Adipose tissue (tissue), 3 donors: ENCODE measurements at places on chromosomes 3 and 15. TPM values are rescaled to one million over a fixed set of nuclear protein-coding genes. Genes with fewer than 3 reads are reported as not detected.

The CHRFAM7A gene
- polyA plus RNA-seq: 1.4 TPM

The CCRL2 gene
- 5.5 TPM for polyA plus RNA-seq

The KY gene
- polyA plus RNA-seq: 0.03 TPM

The CHCHD6 gene
- 10.0 TPM for polyA plus RNA-seq

The ISLR gene
- 2.5 TPM for polyA plus RNA-seq

The PDE12 gene
- 11.2 TPM for polyA plus RNA-seq

The RNU6-1 gene
- not detected for polyA plus RNA-seq

The IQCF5 gene
- not detected for polyA plus RNA-seq

The RLBP1 gene
- not detected for polyA plus RNA-seq
